T-helper 2 cell (primary cell): ENCODE measurements at places on chromosomes 3 and 15.

GRCh38 chr3:63968612-63969350 lies 54.5 kb downstream of the PSMD6 start:
- no peak for DNase-seq

- DNase-seq, result no peak
Measured at GRCh38 chr15:52789008-52789600, 1.0 kb downstream of the ONECUT1 start.

DNA sequence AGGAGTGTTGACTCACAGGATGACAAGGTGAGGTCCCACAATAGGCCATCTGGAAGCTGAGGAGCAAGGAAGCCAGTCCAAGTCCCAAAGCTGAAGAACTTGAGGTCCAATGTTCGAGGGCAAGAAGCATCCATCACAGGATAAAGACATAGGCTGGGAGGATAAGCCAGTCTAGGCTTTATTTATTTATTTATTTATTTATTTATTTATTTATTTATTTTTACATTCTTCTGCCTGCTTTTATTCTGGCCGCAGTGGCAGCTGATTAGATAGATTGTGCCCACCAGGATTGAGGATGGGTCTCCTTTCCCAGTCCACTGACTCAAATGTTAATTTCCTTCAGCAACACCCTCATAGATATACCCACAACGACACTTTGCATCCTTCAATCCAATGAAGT lies 472.2 kb upstream of the DPPA4 start:
- no peak for DNase-seq

DNA sequence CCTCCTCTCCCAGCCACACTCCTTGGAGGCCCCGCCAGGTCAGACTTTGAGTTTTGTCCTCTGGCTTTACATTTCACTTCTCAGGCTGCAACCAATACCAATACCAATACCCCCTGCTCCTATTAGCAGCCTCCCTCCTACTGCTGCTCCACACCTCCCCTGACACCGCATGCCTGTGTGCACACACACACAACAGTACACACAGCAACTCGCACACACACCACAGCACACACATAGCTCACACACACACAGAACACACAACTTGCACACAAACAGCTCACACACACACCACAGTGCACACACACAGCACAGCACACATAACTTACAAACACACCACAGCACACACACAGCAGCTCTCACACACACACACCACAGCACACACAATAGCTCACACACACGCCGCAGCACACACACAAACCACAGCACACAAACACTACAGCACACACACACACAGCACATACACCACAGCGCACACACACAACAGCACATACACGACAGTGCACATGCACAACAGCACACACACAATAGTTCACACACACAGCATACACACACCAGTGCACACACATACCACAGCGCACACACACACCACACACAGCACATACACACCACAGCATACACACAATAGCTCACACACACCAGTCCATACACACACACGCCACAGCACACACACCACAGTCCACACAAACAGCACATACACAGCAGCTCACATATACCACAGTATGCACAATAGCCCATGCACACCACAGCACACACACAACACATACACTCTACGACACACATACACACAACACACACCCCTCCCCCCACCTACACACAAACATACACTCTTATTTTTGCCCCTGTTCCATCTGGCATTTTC lies 204.7 kb downstream of the UACA start:
- DNase-seq, result no peak

GRCh38 chr3:185208823-185209222 lies 45.0 kb downstream of the EHHADH start:
- no peak for DNase-seq

GRCh38 chr15:45549541-45550220 lies 27.1 kb upstream of the SLC30A4 start:
- DNase-seq, result no peak

DNA sequence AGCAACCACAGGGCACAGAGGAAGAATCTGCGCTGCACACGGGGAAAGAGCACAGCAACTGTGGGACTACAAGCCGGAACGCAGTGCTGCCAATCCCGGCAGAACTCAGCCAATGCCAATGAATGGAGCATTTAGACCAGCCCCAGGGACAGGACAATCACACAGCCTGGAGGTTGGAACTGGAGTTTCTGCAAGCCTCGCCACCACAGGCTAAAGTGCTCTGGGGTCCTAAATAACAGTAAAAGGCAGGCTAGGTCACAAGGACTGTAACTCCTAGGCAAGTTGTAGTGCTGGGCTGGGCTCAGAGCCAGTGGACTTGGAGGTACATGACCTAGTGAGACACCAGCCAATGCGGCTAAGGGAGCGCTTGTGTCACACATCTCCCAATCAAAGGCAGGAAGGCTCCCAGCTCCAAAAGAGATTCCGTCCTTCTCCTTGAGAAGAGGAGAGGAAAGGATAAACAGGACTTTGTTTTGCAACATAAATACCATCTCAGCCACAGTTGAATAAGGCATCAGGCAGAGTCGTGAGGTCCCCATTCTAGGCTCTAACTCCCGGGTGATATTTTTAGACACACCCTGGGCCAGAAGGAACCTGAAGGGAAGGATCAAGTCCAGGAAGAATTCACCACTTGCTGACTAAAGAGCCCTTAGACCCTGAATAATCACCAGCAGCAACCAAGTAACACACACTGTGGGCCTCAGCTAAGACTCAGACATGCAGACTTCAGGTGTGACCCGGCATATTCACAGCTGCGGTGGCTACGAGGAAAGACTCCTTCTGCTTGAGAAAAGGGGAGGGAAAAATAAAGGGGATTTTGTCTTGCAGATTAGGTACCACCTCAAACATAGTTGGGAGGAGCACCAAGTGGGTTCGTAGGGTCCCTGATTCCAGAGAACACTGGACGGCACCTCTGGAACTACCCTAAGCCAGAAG lies 85.5 kb upstream of the XXYLT1 start:
- no peak for DNase-seq

DNA sequence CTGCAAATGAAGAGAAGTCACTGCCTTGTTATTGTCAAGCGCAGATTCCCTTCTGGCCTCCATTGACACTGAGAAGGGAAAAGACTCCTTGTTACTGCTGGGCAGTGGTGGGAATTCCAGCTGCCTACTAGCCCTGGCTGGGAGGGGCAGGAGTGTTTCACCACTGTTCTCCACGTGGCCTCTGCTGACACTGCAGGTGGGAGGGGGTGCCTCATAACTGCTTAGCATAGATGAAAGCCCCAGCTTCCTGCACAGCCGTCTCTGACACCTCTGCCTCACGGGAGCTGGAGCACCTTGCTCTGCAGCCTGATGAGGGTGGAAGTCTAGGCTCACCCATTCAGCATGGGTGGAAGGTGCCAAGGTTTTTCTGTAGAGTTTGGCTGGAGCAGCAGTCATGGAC lies 52.1 kb downstream of the TM2D3 start:
- no peak for DNase-seq

GRCh38 chr15:99154271-99154670 lies 49.4 kb downstream of the SYNM start:
- no peak for DNase-seq

- DNase-seq, result no peak
Measured at GRCh38 chr3:64832098-64832497, 144.3 kb upstream of the ADAMTS9 start.

DNA sequence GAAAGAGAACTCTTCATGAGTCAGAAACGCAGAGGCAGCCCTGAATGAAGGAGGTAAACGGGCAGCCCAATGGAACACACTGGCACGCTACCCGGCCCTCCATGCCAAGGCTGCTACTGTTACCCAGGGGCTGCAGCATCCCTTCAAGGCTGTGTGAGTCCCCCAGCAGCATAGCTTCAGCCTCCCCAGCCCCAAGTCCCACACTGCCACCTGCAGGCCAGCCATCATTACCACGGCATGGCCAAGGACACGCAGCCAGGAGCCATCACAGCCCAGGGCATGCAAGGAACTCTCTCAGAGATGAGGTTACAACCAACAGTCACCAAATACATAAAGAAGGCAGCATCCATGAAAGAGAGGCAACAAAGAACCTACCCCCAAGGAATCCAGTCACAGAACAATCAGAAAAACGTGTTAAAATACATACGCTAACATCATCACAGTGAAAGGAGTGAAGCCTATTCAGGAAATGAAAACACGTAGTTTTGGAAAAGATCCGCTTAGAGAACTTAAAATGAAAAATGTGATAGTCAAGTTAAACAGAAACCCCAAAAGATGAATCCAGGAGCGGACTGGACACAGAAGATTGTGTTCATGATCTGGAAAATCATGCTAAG lies 22.4 kb downstream of the PLA2G4F start:
- peak; percentile 34 for DNase-seq

GRCh38 chr3:152729906-152730305 lies 105.0 kb upstream of the P2RY1 start:
- no peak for DNase-seq

DNA sequence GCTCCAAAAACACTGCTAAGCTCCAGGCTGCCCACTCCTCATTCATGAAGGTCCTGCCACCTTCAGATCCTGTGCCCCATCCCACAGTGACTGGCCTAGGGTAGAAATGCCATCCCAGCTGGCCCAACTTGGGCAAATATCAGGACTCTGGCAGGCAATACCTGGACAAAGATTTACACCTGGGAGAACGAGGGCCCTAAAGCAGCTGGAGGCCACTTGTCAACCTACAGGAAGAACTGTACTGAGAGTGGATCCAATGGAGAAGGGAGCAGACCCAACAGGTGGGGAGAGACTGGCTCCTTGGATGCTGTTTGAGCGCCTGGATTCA lies 57.1 kb upstream of the GATA2 start:
- no peak for DNase-seq

DNA sequence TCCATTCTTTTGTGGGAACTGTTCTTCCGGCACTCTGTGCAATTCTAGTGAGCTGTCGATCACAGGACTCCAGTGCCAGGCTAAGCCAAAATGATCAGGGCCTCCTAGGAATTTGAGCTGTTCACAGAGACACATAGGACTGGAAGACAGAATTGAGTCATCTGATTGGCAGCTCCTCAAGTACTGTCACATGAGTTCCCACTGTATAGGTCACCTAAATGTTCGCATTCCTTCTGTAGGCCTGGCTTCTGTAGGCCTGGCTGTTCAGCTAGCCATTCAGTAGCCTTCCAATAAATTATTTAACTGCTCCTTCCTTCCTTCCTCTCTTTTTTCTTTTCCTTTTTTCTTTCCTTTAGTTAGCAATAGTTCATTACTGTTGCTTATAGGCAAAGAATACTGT lies 4.3 kb downstream of the PROS1 start:
- no peak for DNase-seq

DNA sequence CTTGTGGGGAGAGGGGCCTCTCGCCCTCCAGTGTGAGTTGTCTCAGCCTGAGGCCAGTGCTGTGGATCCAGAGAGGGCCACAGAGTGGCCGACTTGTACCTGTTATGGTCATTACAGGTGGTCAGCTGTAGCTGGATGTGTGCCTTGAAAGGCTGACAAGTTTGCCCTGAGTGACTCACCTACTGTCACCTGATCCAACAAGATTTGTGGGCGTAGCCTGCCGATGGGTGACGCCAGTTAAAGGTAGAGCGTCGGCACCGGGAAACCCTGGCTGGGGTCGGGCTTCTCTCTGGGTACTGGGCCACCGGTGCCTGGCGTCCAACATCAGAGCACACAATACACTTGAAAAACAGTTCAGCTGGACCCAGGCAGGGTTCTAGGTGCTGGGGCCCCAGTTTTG lies 2.8 kb upstream of the ISG20 start:
- peak; percentile 43 for DNase-seq

DNA sequence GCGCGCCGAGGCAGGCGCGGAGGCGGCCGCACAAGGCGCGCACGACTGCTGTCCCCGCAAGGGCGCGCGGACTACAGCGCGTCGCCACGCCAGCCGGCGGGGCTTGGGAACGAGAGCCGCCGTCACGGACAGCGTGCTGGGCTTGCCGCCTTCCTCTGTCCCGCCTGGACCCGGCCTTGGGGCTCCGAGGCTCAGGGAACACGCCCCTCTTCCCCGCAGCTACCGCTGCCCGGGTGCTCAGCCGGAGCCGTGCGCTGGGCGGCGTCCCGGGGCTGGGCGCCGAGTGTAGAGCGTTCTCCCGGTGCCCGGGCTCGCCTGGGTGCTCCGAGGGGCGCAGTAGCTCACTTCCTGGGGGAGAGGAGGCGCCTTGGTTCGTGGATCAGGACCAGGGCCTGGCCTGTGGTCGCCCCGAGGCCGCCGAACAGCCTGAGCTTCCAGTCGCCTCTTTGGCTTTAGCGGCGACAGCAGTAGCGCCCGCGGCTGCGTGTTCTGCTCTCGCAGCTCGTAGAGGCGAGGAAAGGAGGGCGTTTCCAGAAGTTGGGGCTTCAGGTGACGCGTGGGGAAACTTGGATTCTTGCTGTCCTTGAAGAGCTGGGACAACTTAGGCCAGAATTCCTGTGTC lies 226.7 kb upstream of the C2CD4B start:
- DNase-seq, result no peak

GRCh38 chr3:123712077-123712860 lies 127.4 kb upstream of the HACD2 start:
- DNase-seq, result no peak

DNA sequence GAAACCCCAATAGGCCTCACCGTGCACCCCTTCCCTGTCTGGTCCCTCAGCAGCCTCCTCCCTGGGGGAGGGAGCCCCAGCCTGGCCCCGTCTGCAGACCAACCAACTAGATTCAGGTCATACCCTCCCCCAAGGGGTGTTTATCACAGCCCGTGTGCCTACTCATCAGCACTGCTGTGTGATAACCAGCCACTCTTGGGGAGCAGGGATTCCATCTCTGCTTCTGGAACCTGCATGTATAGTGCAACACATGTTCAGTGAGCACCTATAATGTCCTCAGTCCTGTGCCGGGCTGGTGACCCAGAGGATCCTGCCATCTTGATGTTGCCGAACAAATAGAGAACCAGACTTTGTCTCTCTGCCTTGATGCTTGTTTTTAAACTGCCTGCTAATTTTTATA lies 6.6 kb upstream of the SLCO2A1 start:
- no peak for DNase-seq

DNA sequence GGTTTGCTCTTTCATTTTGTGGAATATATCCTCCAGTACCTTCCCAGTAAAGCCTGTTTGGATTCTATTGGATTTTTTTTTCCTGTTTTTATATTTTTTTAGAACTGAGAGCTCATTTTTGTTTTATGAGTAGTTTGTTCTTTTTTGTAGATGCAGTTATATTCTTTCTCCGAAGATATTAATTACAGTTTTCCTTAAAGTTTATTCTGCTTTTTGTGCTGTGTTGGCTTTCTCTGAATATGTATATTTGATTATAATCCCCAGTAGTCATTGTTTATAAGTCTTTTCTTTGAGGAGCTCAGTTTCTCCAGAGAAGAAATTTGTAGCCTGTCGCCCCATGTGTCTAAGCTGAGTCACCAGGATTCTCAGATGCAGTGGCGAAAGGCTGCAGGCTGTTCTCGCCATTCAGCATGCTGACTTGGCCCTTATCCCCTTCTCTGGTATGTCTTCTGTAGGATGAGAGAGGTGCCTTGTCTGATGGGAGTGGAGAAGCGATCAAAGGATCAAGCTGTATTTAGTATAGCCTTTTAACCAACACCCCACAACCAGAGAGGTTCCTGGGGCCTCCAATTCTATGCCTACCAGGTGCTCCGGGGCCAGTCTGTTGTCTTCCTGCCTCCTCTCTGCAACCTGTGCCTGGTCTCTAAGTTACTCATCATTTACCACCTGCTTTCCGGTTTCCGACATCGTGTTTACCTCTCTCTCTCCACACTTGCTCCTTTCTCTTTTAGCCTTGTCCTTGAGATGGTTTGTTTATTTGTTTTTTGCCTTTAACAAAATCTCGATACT lies 31.7 kb upstream of the MFSD1 start:
- DNase-seq, result no peak

GRCh38 chr15:29449136-29449535 lies 179.5 kb upstream of the NSMCE3 start:
- peak; percentile 8 for DNase-seq

- DNase-seq, result no peak
Measured at GRCh38 chr3:193830791-193831191, 237.8 kb downstream of the OPA1 start.
